ENCODE measurements at places on chromosomes 6 and 20. TPM values are rescaled to one million over a fixed set of nuclear protein-coding genes. Genes with fewer than 3 reads are reported as not detected.

LRRC1 gene
- 8.4 TPM for total RNA-seq

SSTR4 gene
- not detected for total RNA-seq

DDO gene
- not detected for total RNA-seq

SYTL3 gene
- 0.20 TPM for total RNA-seq

ELOVL5 gene
- total RNA-seq: 121 TPM
